ENCODE measurements at places on chromosomes 16 and 17.

- DNase-seq = no peak
These were observed 17.2 kb upstream of the WSB1 start for GRCh38 chr17:27276653-27277156.

- no peak for DNase-seq
These were observed 244.1 kb downstream of the STX8 start for GRCh38 chr17:9331279-9332131.

DNA sequence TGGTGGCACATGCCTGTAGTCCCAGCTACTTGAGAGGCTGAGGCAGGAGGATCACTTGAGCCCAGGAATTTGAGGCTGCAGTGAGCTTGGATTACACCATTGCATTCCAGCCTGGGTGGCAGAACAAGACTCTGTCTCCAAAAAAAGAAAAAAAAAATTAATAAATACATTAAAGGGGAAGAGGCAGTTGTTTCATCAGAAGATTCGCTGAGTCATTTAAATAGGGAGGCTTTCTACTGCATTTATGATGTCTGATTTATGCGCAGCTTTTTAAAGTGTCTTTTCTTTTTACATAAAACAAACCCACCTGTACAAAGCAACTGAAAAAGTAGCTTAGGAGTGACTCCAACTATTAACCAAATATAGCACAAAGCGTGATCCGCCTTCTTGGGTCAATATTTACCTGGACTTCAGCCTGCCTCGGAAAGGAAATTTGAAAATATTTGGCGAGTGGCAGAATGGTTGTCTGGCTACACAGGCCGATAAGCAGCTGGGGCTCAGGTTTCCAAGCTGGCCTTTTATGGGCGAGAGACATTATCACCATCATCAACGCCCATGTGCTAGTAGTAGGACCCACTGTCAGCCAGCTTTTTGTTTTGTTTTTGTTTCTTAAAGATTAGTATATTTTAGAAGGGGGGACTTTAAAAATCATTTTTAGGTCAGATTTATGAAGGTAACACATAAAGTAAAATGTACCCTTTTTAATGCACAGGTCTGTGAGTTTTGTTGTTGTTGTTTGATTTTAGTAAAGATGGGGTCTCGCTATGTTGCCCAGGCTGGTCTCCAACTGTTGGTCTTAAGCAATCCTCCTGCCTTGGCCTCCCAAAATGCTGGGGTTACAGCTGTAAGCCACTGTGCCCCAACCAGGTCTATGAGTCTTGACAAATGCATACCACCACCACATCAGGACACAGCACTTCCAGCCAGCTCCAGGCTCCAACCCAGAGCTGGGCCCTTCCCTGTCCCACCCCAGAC is 42.5 kb upstream of the RASD1 start:
- DNase-seq = no peak

- DNase-seq = no peak
These were observed 56.6 kb downstream of the LYRM1 start for GRCh38 chr16:20957153-20957552.

DNA sequence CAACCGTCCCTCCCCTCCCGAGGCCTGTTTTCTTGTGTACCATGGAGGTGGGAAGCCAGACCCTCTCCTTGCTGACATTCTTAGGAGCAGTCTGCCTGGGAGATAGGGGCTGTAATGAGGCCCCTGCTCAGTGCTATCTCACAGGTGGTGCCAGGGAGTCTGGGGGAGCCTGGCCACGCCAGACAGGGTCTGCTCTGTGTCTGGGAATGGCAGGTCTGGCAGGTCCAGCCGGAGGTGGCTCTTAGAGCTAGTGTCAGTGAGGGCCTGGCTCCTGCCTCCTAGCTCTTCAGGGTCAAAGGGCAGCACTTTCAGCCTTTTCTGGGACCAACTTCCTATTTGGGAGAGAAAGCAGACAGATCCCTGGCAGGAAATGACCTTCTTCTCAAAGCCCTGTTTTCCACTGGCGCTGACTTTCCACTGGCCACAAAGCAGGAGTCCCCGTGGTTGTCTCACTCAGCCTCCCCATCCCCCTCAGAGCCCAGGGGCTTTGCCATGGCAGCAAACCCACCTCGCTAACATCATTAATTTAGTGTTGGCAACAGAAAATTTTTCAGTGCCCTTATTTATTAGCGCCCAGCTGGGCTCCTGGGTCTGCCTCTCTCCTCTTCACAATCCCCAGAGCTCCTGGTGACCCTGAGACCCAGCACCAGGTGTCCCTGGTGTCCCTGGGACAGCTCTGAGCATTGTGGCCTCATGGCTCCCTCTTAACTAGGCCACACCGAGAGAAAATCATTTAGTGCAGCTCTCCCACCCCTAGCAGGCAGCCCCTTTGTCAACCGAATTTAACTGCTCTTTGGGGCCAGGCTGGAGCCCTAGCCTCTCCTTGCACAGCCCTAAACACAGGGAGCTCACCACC is 24.0 kb upstream of the DOK4 start:
- DNase-seq = no peak

- DNase-seq = no peak
These were observed 782.4 kb upstream of the SOX9 start for GRCh38 chr17:71338396-71338795.

GRCh38 chr17:57697891-57698711 is 47.0 kb downstream of the CCDC182 start:
- no peak for DNase-seq

DNA sequence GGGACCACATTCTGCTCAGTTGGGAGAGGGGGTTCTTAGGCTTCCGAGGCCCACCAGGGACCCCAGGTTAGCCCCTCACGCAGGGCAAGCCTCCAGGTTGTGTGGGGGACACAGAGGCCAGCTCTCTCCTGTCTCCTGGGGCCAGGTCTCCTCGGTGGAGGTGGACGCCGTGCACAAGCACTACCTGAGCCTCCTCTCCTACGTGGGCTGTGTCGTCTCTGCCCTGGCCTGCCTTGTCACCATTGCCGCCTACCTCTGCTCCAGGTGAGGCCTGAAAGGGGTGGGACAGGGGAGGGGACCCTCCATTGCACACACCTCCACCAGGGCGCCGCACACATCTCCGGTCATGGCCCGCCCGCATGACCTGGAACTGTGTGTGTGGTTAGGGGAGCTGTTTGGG is 10.9 kb upstream of the ADGRG3 start:
- DNase-seq = no peak

DNA sequence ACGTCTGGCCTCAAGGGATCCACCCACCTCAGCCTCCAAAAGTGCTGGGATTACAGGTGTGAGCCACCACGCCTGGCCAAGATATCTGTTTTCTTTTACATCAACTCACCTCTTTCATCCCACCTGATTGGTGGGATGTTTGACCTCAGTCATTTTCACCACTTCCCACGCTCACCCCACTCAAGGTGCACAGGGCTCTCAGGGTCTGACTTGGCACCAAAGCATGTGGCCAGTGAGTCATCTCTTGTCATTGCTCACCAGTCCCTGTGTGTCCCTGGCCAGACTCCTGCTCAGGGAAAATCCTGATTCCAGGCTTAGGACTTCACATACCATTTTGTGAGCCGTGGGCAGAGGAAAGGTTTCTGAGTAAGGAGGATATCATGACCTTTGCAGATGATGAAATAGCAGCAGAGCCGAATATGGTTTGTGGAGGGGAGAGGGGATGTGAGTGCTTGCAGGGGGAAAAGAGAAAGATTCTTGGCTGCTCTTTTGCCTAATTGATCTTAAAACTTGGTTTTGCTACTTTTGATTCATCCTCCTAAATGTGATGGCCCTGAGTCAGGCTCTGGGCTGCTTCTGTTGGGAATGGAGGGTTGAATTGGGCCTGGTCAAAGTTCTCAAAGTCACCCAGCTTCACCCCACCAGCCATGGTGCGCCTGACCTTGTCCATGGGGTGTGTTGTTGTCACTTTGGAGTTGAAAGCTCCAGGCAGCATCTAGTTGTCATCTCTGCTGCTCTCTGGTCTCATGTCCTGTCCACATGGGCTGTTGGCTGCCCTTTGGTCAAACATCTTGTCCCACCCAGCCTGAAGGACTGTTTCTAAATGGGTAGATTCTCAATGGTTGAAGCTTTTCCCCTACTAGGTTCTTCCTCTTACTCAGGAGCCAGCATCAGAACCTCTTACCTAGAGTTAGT is 6.0 kb upstream of the KCNH6 start:
- DNase-seq = no peak

- no peak for DNase-seq
These were observed 42.3 kb downstream of the ABCC12 start for GRCh38 chr16:48113471-48113870.

- no peak for DNase-seq
These were observed 996 bp downstream of the SLC25A10 start for GRCh38 chr17:81713004-81713555.

DNA sequence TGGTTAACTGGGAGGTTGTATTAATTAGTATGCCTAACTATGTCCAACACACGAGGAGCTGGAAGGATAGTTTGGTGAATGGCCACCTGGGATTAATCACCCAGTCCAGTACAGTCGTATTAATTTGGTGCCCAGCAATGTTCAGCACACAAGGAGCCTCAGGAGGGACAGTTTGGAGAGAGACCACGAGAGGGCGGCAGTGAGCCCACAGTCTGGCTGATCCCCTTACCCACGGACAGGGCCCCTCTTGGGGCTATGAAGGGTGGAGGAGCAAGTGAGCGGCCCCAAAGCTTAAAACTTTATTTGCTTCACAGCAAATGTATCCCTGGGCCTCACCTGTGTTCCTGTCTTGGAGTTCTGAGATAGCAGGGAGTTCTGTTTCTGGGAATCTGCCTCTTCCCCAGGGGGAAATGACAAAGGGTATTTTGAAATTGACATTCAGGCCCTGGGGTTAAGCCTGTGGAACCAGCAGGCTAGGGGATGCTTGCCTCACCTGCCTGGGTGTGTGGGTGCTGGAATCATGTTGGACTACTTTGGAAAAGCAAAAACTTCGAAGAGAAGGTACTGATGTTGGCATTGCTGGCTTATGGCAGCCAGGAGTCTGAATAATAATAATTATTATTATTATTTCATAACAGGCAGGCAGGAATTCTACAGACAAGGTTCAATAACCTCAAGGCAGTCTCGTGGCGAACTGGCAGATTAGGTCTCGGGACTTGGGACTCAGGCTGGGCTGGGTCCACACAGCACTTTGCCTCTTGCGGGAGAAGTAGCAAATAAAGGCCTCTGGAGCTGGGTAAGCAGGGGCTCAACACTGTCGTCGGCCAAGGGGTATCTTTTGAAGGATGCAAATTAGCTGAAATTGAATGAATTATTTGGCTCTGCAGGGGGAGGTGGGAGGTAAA is 227.6 kb upstream of the ASIC2 start:
- DNase-seq = peak; percentile 13

DNA sequence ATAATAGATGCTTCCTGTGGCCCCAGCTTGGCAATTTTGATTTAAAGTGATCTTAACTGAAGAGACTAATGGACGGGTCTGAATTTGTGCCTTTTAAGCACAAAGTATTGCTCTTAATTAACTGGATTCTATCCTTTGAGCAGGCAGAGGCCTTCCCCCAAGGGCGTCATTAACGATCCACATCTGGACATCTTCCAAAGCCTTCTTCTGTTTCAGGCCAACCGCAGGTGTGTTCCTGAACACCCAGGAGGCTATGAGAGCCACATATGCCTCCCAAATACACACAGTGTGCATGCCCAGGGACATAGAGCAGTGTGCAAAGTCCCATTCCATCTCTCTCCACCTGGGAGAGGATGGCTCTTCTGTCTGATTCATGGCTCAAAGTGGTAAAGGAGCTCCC is 42.3 kb downstream of the MAPT start:
- no peak for DNase-seq

- peak; percentile 8 for DNase-seq
These were observed 306.3 kb downstream of the CNTNAP4 start for GRCh38 chr16:76583466-76583865.

- DNase-seq = no peak
These were observed 6.8 kb downstream of the MAP2K3 start for GRCh38 chr17:21291357-21291756.

GRCh38 chr17:179066-179432 is 2.4 kb downstream of the DOC2B start:
- DNase-seq = no peak

- DNase-seq = no peak
These were observed 165.7 kb downstream of the SHISA6 start for GRCh38 chr17:11406716-11407115.

- DNase-seq = no peak
These were observed 17.6 kb downstream of the NUP93 start for GRCh38 chr16:56747486-56748045.

- DNase-seq = peak; percentile 79
These were observed at the start of gene SIAH1 for GRCh38 chr16:48385253-48386150. Gene SIAH1, minus strand, starts transcription at chr16:48385413. Its CDS starts 22,985 bp downstream, at chr16:48362428.

DNA sequence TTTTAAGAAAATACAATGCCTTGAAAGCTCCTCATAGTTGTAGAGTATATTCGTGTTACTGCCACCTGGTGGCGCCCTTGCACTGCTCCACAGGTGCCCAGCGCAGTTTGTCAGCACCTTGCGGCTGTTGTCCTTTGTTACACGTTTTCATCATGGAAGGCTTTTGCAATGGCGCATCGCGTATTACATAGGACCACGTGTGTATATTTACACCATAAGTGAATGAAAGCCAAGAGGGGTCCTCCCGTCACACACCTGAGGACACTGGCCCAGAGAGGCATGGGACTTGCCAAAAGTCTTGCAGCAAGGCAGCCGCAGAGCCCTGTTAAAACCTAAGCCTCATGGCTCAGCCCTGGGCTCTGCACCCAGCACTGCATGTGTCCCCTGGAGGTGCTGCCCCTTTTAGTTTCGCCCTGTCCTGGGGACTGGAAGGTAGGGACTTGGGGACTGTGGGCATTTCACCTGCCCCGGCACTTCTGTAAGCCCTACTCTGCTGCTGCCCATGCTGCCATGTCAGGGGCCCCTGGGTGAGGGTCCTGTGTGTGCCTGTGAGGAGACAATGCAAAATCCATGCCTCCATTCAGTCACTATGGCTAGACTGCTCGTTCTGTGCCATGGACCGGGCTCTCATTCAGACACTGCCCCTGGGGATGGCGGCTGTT is 24.3 kb downstream of the POLR3E start:
- DNase-seq = no peak

DNA sequence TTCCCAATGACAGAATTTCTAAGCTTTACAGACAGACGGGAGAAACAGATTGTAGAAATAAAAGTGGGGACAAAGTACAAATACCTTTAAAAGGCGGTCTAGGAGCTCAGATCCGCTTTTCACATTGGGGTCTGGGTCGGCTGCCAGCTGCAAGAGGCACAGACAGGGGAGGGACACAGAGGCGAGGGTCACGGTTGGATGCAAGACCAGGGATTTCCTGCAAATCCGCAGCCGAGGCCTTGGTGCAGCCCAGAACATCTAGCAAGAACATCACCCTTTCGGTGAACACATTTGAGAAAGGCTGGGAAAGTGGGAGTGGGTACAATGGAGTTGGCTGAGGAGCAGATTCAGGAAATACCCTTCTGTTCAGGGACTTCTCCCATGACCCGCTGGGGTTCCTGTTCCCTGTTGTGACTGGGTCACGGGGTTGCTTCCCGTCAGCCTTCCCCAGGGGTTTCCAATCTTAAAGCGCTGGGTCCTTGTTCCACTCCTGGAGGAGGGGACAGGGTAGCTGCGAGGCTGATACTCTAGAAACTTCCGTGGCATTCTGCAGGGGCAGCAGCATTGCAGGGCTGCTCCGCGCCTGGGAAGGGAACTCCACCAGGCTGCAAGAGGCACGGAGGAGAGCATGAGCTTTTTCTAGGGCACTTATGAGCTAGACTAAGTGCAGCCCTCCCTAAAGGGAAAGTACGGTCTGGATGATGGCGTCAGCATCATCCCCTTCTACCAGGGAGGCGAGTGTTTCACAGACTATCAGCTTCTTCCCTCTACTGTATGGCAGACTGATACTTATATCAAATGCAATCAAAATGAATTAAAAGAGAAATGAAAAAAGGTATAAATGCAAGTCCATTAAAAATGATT is 16.0 kb downstream of the VAC14 start:
- DNase-seq = no peak
